ENCODE measurements at places on chromosomes 5 and 9.

- no peak for DNase-seq
Observed at GRCh38 chr5:5544094-5544663, 121.7 kb downstream of the ICE1 start.

DNA sequence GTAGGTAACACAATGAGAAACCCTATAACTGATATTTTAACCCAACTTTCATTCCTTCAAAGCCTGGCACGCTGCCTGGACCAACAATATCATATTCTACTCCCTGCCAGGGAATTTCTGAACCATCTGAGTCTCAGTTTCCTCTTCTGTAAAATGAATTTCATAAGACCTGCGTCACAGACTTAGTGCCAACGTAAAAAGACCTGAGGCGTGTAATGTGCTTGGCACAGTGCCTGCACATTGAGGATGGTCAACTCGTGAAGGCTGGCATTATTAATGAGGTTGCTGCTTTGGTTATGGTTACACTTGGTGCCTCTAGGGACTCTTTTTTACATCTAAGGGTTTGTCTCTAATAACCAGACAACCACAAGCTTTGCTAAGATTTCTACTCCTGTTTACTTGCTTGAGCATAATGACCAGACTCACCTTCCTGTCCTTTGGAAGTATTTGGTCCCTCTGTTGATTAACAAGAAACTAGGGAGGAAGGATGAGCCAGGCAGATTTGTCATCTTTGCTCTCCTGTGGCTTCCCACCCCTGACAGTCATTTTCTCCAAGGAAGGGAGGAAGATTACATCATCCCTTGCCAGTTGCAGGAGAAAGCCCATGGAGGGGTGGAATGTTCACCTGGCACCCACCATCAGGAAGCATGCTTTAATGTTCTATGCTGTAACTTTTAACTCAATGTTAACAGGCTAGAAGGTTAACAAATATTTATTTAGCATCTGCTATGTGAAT is 79.0 kb downstream of the PAPPA start:
- DNase-seq, result no peak

GRCh38 chr9:133526721-133527321 is 2.1 kb upstream of the MYMK start:
- DNase-seq, result no peak

- no peak for DNase-seq
Observed at GRCh38 chr9:89655056-89655989, 50.5 kb downstream of the GADD45G start.

DNA sequence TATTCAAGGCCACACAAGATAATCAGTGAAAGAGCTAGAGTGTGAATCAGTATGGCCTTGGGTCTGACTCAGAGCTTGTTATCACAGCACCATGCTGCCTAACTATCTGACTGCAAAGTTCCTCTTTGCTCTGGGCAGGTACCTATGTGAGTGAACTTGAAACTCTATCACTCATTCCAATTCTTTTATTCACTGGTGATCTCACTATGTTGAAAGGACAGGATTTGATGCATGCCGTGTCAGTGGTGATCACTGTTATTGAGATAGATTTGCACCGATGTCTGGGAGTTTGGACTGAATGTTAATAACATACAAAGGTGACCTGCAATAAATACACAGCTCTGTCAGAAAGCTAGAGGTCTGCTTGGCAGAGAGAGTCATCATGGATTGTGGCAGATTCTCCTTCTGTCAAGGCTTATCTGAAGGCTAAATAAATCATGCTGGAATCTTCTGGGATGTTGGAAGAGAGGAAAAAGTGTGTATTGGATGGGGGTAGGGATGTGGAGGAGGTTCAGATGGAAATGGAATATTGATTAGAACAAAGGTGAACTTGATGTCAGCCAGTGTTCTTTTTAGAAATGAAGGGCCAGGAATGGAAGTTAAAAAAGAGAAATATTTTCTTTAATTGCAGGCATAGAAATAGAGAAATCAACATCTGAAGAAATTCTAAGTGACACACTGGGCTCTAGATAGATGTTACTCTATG is 91.8 kb upstream of the TNC start:
- no peak for DNase-seq

DNA sequence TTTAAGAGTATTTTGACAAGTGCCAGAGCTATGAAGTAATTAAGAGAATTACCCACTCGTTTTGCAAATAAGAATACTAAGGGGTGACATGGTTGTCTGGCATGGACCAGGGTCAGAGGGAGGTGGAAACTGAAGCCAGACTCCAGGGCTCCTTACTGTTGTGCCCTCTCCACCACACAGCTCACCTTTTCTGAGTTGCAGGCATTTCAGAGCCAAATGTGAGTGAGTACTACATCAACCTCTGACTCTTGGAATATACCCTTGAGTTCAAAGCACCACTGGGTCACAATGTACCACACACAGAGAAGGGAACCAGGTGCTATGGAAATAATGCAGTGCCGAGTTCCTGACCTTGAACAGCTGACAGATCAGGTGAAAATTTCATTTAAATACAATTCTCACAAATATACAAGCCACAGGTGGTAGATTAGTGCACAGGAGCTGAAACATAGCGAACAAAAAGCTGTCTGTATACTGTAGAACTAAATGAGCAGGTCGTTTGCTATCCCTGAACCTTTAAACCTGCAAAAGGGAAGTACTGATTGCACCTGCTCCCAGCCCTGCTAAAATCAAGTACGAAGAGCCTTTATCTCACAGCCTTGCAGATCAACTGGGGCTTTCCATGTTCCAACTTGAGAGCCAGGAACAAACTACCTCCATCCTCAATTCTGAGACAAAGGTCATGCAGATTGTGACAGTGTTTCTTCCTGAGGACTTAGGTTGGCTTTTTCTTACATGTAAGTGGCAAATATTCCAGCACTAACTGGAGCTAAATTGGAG is 57.0 kb downstream of the GOLM1 start:
- no peak for DNase-seq

DNA sequence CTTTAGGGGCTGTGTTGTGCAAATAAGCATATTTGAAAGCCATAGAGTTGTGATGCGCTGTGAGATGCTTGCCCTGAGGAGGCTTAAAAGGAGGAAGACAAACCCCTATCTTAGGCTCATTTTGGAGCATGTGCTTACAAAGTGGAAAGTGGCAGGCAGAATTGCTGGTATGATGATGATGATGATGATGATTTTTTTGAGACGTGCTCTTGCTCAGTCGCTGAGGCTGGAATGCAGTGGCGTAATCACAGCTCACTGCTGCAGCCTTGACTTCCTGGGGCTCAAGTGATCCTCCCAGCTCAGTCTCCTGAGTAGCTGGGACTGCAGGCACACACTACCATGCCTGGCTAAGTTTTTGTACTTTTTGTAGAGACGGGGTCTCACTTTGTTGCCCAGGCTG is 1.7 kb downstream of the CNOT8 start:
- DNase-seq, result no peak

DNA sequence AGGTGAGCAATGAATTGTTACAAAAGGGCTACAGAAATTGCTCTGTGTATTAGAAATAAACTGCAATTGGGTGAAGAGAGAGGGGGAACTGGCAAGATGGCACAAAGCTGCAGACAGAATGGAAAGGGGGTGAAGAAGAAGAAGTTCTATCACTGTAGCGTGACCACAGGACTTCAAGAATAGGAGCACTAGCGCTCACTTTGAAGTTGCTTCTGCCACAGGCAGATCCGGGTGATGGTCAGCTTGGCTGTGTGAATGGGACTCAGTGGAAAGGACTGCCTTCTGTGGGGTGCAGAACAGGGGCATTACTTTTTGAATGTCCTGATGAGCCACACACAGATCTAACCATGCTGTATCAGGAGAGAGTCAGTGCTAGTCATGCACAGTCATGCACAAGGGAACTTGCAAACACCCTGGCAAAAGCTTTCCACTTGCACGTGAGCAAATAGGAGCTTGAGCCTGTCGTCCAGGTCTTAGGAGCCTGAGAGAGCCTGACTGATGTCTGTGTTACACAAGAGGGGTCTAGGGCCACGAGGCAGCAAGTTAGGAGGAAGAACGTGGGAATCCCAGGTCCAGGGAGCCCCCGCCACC is 16.3 kb downstream of the IL5 start:
- DNase-seq, result no peak

GRCh38 chr9:82109626-82110025 is 121.1 kb downstream of the SPATA31D1 start:
- no peak for DNase-seq

- peak; percentile 12 for DNase-seq
Observed at GRCh38 chr9:33263131-33264002, 1.1 kb downstream of the BAG1 start.

GRCh38 chr9:73042155-73042554 is 89.3 kb upstream of the ALDH1A1 start:
- no peak for DNase-seq

DNA sequence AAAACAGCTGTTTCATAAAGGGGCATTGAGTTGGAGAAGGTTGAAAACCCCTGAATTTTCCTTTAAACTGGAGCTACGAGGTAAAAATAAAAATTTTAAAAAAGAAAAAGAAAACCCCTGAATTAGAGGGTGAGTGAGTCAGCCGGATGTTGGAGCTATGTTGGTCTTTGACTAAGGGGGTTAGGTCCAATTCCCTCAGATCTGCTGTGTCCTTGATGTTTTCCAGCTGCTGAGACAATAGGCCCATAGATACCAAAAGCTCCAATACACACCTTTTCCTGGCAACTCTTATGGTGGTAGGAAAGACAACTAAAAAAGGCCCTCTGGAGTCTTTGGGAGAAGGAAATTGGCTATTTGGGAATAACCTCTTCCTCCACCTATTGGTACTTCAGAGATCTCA is 79.4 kb upstream of the SAP30L start:
- no peak for DNase-seq

Measured in stimulated activated CD4-positive, alpha-beta T cell treated with anti-CD3 and anti-CD28 coated beads, Interleukin-4, amount 100 ng/mL, for 4 hours (primary cell).